ENCODE measurements at places on chromosomes 11 and 22.

DNA sequence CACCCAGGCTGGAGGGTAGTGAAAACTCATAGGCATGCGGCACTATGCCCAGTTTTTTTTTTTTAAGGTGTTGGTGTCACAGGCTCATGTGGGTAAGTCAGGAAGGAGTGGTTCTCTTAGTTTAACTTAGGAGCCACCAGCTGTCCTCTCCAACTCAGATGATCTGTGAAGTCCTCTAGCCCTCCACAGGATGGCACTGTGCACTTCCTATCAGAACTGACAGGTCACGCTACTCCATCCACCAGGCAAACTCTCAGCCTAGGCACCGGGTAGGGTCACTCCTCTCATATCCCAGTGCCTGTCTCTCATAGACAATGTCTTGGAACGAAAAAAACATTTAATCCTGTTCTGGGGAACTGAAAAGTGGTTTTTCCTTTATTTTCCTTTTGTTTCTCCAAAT, 16.5 kb downstream of the NAP1L4 start:
- DNase-seq, result no peak

GRCh38 chr11:116833816-116834534, 3.4 kb downstream of the APOA1 start:
- DNase-seq, result no peak

- DNase-seq, result peak; percentile 47
These were observed 457 bp downstream of the CPSF7 start for GRCh38 chr11:61429346-61429690.

- no peak for DNase-seq
These were observed 3.0 kb upstream of the DCHS1 start for GRCh38 chr11:6658647-6659046.

GRCh38 chr22:30457981-30458380, 13.8 kb downstream of the SEC14L3 start:
- DNase-seq, result no peak

DNA sequence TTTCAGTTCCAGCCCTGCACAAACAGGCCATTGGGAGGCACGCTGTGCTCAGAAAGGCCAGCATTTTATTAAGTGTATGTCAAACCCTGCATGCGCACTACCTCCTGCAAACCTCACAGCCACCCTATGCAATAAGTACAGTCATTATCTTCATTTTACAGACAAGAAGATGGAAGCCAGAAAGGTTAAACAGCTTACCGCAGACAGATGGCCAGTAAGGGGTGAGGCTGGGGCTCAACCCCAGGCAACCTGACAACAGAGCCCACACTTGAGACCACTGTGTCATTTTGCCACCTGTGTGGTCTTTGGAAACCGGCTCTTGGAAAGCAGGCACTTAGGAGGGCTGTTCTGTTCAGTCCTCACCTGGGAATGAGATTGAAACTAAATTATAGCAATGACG, 142.3 kb downstream of the NXPE2 start:
- DNase-seq, result no peak

DNA sequence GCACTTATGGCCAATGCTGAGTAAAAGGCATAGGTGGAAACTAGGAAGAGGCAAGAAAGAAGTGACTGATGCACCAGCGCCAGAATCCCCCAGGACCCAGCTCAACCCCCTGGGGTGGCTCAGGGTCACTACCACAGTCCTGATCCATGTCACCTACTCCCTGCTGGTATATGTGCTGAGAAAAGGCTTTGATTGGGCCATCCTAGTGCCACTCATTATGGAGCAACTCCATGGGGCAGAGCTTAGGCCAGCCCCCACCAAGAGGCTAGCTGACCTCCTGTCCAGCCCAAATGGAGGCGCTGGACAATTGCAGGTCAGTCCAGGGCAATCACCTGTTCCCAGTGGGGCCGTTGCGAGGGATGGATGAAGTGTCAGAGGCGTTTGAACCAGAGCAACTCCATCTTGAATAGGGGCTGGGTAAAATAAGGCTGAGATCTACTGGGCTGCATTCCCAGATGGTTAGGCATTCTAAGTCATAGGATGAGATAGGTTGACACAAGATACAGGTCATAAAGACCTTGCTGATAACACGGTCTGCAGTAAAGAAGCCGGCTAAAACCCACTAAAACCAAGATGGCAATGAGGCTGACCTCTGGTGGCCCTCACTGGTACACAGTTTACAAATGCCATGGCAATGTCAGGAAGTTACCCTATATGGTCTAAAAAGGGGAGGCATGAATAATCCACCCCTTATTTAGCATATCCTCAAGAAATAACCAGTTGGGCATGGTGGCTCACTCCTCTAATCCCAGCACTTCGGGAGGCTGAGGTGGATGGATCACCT, 20.6 kb upstream of the DAGLA start:
- DNase-seq, result no peak

DNA sequence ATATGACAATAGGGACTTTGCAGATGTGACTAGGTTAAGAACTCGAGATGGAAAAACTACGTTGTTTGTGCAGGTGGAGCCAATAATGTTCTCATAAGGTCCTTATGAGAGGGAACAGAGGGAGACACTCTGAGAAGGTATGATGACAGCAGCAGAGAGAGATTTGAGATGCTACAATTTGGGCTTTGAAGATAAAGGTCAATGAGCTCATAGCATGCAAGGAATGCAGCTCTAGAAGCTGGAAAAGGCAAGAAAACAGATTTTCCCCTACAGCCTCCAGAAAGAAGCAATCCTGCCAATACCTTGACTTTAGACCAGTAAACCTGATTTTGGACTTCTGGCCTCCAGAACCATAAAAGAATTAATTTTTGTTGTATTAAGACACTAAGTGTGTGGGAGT, 21.1 kb downstream of the FAM76B start:
- no peak for DNase-seq

GRCh38 chr22:44698531-44699421, 3.2 kb upstream of the PRR5 start:
- peak; percentile 57 for DNase-seq

DNA sequence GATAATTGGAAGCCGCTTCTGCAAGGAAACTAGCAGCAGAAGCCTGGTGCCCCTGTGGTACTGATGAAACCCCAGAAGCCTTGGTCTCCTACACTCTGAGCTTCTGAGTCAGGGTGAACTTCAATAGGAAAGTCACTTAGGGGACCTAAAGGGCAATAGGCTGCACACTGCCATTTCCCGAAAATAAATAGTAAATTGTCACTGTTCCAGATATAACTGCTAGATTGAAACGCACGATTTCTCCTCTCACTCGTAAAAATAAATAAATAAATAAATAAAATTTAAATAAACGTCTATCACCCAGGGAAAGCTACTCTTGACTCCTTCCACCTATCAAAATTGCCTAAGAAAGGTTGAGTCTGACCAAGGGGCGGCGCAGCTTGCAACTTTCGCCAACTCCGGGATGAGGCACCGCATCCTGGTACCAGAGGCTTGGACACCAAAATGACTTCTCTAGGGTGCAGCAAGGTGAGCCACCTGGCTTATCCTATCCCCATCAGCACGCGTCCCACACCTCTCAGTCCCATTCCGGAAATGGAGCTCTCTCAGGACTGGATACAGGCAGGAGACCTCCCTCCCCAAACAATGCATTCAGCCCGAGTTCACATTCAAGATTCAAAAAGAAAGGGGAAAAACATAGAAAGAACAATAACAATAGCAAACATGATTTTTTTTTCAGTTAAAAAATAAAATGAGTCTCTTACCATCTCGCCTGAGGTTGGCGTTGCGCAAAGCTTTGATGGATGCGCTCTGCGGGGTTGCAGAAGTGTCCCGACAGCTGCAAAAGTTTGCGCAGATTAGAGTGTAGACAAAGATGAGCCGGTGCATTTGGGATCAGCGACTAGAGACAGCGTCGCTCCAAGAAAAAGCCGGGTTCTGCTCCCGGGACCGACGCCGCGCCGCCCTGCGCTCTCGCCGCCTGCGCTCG, 583 bp downstream of the PDGFD start:
- peak; percentile 28 for DNase-seq

- DNase-seq, result no peak
These were observed 1422.9 kb downstream of the TBC1D22A start for GRCh38 chr22:48185071-48186055.

- DNase-seq, result no peak
These were observed 4.5 kb downstream of the ADAMTS15 start for GRCh38 chr11:130452940-130453339.

DNA sequence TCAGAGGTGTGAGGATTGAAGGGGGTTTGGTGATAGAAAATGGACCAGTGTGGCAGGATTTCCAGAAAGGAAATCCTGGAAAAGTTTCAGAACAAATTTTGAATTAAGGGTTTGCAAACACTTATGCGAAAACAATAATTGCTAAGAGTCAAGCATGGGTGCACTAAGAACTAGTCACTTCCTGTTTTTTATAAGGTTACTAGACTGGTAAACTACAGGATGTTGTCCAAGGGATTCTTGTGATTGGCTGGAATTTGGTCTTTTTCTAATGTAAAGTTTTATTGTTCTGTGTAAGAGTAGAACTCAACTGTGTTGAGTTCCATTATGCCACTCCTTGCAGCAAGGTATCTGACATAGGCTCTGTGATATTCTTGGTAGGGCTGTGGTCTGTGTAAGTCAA, 54.1 kb downstream of the LIF start:
- no peak for DNase-seq

DNA sequence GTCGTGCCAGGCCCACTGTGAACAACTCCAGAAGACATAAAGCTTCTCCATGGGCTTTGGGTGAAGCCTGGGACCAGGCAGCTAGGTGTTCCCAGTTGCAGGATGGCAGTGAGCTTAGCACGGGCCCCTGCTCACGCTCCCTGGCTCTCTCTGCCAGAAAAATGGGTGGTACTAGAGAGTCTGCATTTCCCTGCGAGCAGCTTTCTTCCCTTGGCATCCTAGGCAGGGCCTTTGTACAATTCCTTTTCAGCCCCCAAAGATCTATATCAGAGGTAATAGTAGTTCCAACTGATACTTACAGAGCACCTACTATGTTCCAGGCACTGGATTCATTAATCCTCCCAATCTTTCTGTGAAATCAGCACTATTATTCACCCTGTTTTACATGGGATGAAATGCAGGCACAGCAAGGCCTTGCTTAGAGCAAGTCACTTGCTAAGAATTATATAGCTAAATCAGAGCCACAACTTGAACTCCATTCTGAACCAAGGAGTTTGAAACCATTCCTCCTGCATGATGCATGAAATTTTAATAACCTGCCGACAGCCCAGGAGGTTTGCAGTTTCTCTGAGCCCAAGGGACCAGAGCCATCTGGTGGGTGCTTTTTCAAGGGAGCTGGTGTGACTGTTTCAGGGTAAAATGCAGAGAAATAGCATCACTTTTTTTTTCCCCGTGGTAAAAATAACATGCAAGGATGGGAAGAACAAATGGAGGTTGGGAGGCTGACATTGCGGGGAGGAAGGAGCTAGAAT, 22.7 kb downstream of the NAV2 start:
- DNase-seq, result no peak

DNA sequence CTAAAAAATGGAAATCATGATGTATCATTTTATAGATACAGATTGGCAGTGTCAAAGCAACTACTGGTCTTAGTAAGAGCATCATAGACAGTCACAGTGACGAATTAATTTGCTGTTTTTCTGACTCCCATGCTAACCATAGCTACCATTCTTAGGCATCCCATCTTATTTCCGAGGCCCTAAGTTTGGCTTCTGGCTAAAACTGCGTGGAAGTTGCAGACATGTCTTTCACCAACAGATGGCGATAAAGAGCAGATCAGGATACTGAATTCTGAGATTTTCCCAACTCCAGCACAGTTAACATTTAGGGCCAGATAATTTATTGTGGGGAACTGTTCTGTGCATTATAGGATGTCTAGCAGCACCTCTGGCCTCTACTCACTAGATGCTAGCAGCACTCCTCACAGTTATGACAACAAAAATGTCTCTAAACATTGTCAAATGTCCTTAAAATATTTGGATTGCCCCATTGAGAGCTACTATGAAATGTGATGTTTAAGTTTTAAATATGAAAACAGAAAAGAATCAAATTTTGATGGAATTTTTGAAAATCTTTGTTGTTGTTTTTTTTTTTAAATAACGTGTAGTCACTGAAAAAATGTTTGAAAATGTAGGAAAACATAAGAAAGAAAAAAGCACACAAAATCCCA, 16.3 kb downstream of the OR2AG2 start:
- DNase-seq, result peak; percentile 36

DNA sequence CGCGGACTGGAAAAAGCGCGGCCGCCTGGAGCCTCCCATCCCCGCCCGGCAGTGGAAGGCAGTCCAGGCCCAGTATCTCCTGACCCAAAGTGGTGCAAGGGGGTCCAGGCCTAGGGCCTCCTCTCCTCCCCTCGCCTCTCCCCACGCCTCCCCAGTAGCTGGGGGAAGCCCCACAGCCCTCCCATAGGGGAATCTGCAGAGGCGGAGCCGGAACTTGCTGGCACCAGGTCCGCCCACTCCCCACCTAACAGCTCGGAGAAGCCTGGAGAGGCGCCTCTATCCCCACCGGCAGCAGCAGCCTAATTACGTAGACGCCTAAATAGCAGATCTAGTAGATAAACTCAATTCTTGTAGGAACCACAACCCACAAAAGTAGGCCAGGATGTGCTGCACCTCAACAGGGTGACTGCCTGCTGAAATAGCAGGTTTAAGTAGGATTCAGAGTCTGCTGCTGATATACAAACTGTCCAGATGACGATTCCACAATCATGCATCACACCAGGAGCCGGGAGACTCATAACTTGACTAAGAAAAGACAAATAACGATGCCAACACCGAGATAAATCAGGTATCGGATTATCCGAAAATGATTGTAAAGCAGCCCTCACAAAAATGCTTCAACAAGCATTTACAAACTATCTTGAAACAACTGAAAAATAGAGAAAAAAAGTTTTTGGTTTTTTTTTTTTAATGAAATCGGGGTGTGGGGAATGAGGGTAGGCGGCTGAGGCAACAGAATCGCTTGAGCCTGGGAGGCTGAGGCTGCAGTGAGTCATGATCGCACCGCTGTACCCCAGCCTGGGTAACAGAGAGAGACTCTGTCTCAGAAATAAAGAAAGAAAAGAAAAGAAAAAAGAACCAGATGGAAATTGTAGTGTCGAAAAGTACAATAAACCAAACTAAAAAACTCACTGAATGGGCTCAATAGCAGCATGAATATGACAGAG, 11.4 kb upstream of the BRD1 start:
- no peak for DNase-seq

- DNase-seq, result no peak
These were observed 116.0 kb downstream of the FAR1 start for GRCh38 chr11:13784441-13784840.

- DNase-seq, result no peak
These were observed 2.9 kb upstream of the TBX10 start for GRCh38 chr11:67642173-67643120.

- DNase-seq, result no peak
These were observed 238.9 kb downstream of the BRD1 start for GRCh38 chr22:49588739-49589138.

GRCh38 chr11:115469361-115469760, 34.9 kb downstream of the CADM1 start:
- no peak for DNase-seq
